Esophagus muscularis mucosa (tissue), 4 donors: ENCODE measurements at places on chromosomes 11 and 22.

GRCh38 chr11:118434123-118434552 is 2.2 kb upstream of the KMT2A start:
- no peak for DNase-seq

DNA sequence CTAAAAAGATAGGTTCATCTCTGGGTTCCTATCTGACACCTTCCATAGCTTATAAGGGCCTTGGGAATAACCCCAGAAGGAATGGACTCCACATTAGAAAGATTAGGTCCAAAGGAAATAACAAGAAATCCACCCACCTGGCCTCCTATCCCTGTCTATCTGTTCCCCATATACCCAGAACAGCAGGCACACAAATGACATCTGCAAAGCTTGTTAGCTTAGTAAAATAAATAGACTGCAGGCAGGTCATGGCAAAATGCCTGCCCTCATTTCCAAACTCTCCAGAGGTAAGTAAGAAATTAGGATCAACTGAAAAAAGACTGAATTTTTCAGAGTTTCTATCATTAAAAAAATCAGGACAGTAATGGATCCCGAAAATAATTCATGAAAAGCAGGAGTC is 489.5 kb downstream of the DLG2 start:
- no peak for DNase-seq

DNA sequence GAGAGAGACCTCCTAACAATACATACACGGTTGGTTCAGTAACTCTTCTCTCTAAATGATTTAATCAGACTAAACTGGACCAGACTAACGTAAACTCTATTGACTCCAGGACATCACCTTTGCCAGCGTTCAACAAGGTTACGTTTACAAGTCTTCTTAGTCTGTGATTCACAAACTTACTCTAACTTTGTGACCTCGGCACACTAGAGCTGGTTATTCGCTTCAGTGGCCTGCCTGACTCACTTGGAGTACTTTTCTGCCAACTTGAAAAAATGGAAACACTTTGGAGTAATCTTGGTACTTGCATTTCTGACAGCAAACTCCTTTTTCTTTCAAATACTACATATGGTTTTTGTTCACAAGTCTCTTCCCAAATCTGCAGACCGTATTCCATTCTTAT is 26.2 kb downstream of the MTMR2 start:
- DNase-seq: no peak

GRCh38 chr11:72773291-72773690 is 20.6 kb downstream of the STARD10 start:
- no peak for DNase-seq

- DNase-seq: no peak
Measured at GRCh38 chr11:36312611-36313472, 16.8 kb downstream of the PRR5L start.

- DNase-seq: no peak
Measured at GRCh38 chr22:37229012-37229804, 14.9 kb downstream of the RAC2 start.
